ENCODE measurements at places on chromosomes 6 and 20.

DNA sequence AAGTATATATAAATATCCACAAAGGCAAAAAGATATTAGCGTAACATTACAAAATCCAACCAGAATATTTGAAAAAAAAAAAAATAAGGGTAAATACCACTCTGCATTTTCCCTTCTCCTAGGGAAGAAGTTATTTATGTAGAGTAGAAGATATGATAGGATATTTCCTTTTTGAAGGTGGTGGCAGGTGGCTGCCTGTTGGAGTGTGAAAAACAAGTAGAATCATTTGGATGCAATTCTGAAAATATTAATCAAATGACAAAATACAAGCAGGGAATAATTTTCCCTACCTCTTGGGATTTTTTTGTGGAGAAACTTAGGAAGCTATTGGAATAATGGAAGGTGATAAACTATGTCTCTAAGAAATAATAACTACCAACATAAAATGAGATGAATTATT, 62.5 kb upstream of the OGFRL1 start:
- DNase-seq: no peak

DNA sequence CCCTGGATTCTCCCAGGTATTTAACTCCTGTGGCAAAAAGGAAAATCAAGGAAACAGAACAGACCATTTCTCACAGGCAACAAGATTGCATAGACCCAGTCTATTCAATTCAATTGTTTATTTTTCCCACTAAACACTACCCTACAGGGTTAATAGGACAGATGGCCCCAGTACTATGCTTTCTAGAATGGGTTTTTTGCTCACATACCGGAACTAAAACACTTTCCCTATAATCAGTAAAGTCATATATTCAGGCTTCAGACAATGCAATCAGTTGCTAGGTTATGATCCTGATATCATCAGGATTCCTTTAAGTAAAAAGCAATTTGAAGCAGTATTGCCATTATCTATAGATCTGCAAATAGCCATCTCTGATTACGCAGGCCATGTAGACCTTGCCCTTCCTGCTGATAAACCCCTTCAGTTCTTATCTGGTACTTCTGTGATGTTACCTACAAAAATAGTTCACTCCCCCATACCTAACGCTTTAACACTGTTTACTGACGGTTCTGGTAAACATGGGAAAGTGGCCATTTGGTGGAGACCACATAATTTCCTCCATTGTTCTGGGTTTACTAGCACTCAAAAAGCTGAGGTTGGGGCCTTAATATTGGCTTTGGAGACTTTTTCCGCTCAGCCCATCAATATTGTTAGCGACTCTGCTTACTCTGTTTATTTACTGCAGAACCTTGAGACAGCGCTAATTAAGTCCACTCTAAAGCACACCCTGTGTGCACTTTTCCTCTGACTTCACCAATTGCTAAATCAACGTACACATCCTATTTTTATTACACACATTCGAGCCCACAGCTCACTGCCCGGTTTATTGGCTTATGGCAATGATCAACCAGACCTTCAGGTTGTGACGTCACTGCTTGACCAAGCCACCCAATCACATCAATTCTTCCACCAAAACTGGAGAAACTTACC, 666.0 kb downstream of the PHF3 start:
- DNase-seq: no peak

DNA sequence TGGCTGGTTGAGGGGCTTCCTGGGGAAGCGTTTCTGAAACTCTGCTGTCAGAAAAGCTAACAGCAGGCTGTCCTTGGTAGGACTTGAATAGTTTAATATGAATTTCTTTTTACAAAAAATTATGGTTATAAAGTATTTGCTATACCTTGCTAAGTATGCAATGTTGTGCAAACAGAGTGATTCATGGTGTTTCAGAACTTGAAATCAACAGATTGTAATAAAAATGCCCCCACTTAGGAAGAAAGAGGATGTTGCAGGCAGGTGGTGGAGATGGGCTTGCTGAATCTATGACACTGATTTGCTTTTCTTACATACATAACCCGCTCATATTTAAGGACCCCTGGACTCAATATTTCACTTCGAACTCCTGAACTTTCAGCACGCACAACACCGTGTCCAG, 211.6 kb downstream of the THBS2 start:
- DNase-seq: no peak

GRCh38 chr6:142339113-142339512, 37.3 kb downstream of the ADGRG6 start:
- DNase-seq: no peak

GRCh38 chr6:103042336-103042735, 1648.8 kb downstream of the GRIK2 start:
- DNase-seq: no peak

DNA sequence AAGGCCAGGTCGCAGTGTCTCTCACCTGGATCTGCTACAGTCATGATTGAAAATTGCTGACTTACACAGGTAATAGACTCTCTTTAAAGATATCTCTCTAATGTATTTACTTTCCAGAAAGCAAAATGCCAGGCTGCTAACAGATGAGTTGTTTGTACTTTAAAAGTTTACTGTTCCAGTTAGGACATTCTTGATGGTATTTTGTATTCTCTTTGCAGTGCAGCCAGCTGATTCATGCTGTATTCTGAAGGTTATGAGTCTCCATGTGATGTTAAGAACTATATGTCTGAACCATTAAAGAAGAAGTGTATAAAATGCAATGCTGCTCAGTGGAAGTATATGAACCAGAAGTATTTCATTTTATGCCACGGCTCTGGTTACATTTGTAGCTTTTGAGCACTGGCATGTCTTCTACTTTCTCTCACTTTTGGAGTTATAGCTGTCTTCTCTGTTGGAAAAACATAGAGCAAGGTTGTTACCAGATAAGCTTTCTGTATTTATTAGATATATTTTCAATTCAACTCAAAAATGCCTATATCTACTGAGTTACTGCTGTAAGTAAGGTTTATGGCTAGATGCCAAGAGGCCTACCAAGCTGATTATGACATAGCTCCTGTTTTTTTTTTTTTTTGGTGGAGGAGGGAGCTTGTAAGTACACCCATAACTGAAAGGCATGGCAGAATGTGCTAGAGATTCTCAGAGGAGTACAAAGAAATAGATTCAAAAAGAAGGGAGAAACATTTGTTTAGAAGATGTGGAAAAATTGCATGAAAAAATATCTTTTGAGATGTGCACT, 130.5 kb upstream of the MAN1A1 start:
- DNase-seq: no peak

- no peak for DNase-seq
These were observed 3.2 kb downstream of the BHLHE23 start for GRCh38 chr20:63003546-63003945.

DNA sequence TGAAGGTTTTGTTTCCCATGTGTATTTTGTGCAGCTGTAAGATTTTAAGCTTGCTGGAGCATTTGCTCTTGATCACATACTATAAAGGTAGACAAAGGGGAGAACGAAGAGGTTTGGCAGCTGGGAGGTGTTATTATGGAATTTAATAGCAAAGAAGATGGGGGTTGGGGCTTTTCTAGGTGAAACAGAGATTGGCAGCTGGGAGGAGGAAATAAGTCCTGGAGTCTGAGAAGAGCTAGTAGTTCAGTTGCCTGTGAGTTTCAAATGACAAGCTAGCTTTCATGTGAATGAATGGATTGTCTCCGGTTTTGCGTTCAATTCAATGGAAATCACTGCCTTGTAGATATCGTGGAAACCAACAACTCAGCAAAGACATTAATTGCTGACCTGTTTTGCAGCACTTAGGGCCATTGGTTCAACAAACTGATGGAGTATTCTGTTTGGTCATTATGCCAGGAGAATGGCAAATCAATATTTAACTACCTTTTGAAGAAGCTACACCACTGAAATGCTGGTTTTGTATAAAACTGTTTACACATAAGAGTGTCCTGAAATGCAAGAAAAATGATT, 38.1 kb upstream of the FLRT3 start:
- no peak for DNase-seq

DNA sequence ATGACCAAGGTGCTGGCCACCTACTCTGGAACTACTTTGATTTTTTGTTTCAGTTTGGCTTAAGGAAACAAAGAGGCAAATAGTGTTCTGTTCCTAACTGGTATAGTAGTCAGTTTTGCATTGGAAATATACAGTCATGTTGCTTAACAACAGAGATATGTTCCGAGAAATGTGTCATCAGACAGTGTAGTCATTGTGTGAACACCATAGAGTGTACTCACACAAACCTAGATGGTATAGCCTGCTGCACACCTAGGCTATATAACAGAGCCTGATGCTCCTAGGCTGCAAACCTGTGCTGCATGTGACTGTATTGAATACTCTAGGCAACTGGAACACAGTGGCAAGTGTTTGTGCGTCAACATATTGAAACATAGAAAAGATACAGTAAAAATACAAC, 80.4 kb downstream of the ARID1B start:
- DNase-seq: no peak

- no peak for DNase-seq
These were observed 1.1 kb upstream of the CDC5L start for GRCh38 chr6:44386364-44386928.

DNA sequence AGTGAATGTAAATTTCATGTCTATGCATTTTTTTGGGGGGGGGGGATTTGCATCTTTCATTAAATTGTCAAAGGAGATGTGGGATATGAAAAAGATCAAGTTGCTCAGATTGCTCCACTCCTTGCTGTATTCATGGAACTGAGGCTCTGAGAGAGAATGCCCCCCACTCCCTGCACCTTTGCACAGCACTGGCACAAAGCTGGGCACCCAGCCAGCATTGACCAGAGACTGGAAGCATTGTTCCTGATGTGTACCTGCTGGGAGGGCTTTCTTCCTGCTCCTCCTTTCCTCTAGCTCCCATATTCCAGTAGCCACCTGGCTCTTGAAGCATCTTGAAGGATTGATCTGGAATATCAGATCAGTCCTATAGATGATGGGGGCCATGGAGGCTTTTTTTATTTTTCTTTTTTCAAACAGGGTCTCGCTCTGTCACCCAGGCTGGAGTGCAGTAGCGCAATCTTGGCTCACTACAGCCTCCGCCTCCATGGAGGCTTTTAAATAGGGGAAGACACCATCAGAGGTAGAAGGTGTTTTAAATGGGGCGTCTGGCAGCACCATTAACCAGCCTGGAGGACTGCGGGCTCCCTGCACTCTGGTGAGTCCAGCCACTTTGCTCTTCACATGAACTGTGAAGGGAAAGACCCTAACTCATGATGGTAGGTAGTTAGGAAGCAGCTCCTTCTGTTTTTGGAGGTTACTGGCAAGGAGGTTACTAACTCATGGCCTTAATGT, 10.9 kb downstream of the DUSP15 start:
- no peak for DNase-seq

GRCh38 chr20:38172408-38172807, 7.3 kb upstream of the TGM2 start:
- no peak for DNase-seq

GRCh38 chr6:5084781-5085647, at the start of gene PPP1R3G:
PPP1R3G (plus strand) TSS chr6:5085341; CDS start chr6:5085486, 145 bp downstream.
- DNase-seq: no peak

DNA sequence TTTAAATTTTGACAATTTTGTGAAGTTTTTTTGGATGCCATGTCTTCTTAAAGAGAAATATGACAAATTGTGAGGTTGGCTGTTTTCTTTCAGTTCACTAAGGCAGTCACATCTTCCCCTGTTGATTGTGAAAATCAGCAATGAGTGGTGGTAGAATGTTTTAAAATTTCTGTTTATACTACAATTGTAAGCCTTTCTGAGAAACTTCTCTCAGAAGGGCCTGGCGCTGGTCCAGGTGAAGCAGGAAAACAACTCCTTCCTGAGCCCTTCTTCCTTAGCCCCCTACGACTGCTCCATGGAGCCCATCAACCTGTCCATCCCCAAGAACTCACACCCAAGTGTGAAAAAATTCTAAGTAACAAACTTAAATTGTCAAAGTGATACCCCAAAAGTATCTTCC, 80.6 kb downstream of the SSR1 start:
- no peak for DNase-seq

DNA sequence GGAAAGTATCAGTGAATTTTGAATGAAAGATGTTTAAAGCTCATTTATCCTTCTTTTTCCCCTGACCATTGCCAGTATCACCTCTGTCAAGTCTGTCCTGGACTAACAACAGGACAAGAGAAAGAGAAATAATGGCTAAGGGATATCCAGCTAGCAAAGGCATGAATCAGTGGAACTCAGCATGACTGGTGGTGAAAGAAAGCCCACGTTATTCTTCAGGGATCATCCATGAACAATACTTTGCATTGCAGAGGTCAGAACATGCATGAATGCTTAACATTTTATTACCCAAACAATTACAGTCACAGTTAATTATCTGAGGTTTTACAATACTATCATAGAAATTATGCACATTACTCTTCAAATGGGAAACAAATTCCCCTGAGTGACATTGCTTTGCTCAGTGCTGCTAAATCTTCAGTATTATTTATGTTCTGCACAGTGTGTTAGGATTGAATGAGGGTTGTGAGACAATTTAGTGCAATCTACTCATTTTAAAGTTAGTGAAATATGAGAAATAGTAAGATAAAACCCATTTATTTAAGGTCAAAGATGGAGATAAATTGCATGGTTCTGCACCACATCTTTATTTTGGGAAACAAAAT, 350.7 kb downstream of the KHDRBS2 start:
- no peak for DNase-seq

DNA sequence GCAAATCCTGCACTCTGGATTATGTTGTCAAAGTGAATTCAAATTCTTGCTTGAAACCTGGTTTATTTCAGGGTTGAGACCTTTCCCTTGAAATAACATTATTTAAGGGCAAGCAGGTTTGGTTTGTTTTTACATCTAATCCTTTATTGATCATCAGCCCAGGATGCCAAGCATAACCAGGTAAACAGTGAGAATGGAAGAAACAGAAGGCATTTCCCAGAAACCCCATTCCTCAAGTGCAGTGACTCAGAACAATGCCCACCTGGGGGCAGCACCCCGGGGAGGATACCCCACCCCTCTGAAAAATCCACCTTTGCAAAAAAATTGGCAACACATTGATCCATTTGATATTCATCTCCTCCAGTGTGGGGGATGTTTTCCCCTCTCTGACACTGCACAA, 32.5 kb downstream of the POFUT1 start:
- DNase-seq: no peak

GRCh38 chr6:169473663-169474062, 220.0 kb upstream of the THBS2 start:
- no peak for DNase-seq

DNA sequence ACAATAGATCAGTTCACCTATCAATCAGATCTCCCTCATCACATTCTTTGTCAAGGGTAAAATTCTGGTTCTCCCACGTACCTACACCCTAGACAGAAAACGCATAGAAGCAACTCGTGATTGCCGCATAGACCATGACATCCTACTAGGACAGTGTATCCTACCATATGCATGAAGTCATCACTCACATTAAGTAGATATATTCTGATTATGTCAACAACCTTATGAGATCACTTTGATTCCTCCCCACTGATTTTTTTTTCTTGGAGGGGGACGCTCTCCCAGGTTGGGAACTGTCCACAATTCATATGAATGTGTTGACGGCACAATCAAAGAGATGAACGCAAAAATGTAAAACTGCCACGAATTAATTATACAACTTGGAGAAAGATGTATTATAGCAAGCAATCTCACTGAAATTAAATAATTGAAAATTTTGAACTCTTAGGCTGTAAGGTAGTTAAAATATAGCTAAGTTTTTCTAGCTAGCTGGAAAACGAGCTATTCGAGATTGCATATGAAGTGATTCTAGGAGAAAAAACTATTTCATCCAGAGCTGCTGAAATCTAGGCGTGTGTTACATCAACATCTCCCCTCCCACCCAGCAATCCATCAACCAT, 82.5 kb upstream of the CCDC28A start:
- DNase-seq: no peak
